Endothelial cell of umbilical vein (primary cell): ENCODE measurements at places on chromosomes 1 and 21. TPM values are rescaled to one million over a fixed set of nuclear protein-coding genes. Genes with fewer than 3 reads are reported as not detected.

GRCh38 chr1:244758708-244759107 is 76.8 kb upstream of the COX20 start:
- no peak overlapping the region for H3K4me3 ChIP-seq
- H3K27ac ChIP-seq = no peak overlapping the region
- H3K4me1 ChIP-seq = no peaks in the 10 kb centered on the region
- no peaks in the 10 kb centered on the region for H3K27me3 ChIP-seq
- H3K36me3 ChIP-seq = no peaks in the 10 kb centered on the region
- no peak for DNase-seq

- peaks cover 11% of the 10 kb centered on the region for H3K36me3 ChIP-seq
- H3K27ac ChIP-seq = no peak overlapping the region
- no peak for DNase-seq
- H3K4me3 ChIP-seq = no peak overlapping the region
These were observed 1.5 kb upstream of the PLK3 start for GRCh38 chr1:44798481-44799365.

GRCh38 chr1:14083706-14084105 is 383.7 kb downstream of the PRDM2 start:
- H3K27ac ChIP-seq = no peak overlapping the region
- no peak overlapping the region for H3K4me3 ChIP-seq
- no peaks in the 10 kb centered on the region for H3K36me3 ChIP-seq
- no peak for DNase-seq
- H3K4me1 ChIP-seq = no peaks in the 10 kb centered on the region
- no peaks in the 10 kb centered on the region for H3K27me3 ChIP-seq

DIO1 gene
- not detected in 2 replicates for polyA plus RNA-seq

DNA sequence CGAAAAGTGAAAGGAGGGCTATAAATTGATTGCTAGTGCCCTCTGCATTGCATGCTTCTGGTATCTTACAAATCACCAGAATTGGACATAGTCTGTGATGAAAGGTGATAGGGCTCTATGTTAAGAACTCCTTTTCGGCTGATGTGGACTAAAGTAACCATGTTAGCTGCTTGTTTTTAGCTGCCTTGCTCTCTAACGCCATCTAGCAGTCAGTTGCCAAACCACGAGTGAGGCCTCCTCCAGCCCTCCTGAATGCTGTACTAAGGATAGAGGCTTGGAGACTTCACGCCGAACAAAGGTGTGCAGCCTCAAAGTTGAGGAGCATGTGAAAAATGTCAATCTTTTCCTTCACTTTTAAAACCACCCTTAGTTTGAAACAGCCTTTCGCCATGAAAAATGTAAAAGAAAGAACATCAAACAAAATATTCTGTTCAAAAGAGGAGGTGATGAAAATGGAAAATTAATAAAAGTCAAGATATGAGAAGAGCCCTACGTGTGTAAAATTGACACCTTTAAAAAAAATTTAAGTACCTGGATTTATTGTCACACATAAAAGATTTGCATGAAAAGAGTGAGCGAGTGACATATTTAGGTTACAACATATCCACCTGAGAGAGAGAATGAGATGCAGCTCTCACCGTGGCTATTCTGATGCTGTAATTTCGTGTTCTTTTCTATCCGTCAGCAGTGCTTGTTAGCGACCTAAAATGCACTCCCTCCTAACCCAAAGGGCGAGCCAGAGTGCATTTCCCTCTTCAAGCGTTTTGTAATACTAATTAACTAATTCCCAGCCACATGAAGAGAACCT is 8.1 kb downstream of the LRRC53 start:
- no peak overlapping the region for H3K27ac ChIP-seq
- H3K4me1 ChIP-seq = no peaks in the 10 kb centered on the region
- DNase-seq = peak; percentile 50
- H3K36me3 ChIP-seq = no peaks in the 10 kb centered on the region

- no peaks in the 10 kb centered on the region for H3K4me1 ChIP-seq
- no peak overlapping the region for H3K27ac ChIP-seq
- H3K27me3 ChIP-seq = no peaks in the 10 kb centered on the region
- H3K4me3 ChIP-seq = no peak overlapping the region
These were observed 109.8 kb downstream of the DUSP10 start for GRCh38 chr1:221632072-221632471.

- no peak for DNase-seq
- no peaks in the 10 kb centered on the region for H3K27me3 ChIP-seq
- no peak overlapping the region for H3K4me3 ChIP-seq
- H3K36me3 ChIP-seq = no peaks in the 10 kb centered on the region
- H3K4me1 ChIP-seq = peaks cover 14% of the 10 kb centered on the region
- no peak overlapping the region for H3K27ac ChIP-seq
These were observed 635.2 kb downstream of the SMYD3 start for GRCh38 chr1:245871915-245872314.

GRCh38 chr1:36008546-36009197 is 75.2 kb upstream of the TEKT2 start:
- H3K27me3 ChIP-seq = no peaks in the 10 kb centered on the region
- H3K27ac ChIP-seq = peak overlapping the region; percentile 96
- H3K36me3 ChIP-seq = no peaks in the 10 kb centered on the region
- H3K4me3 ChIP-seq = no peak overlapping the region
- peaks cover 17% of the 10 kb centered on the region for H3K4me1 ChIP-seq

GRCh38 chr1:55211863-55212262 is 3.3 kb downstream of the USP24 start:
- H3K4me1 ChIP-seq = peaks cover 8% of the 10 kb centered on the region
- H3K36me3 ChIP-seq = no peaks in the 10 kb centered on the region
- no peak for DNase-seq

POTED gene
- not detected in 2 replicates for polyA plus RNA-seq
